Activated CD4-positive, alpha-beta T cell treated with anti-CD3 and anti-CD28 coated beads for 36 hours (primary cell): ENCODE measurements at places on chromosomes 13 and 19.
A peak's percentile ranks its signal among the peaks of the same experiment; 100 is the strongest.

DNA sequence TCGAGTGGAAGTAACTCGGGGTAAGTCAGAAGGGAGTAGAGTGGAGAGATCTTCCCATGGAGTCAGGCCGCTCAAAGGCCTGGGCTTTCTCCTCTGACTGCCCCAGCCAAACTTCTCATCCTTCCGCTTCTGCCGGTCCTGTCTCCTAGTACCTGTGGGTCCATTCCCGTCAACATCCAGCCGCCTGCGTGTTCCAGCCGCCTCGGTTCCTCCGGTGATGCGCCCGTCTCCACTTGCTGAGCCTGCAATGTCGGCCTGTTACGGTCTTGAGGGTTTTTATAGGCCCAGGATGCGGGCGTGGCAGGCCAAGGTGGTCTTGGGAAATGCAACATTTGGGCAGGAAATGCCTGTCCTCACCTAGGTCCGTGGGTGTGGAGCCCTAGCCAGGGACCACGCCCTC, 38.3 kb downstream of the RASL11A start:
- no peak for DNase-seq

- DNase-seq: no peak
Measured at GRCh38 chr19:5054551-5055456, 85.9 kb downstream of the KDM4B start.

DNA sequence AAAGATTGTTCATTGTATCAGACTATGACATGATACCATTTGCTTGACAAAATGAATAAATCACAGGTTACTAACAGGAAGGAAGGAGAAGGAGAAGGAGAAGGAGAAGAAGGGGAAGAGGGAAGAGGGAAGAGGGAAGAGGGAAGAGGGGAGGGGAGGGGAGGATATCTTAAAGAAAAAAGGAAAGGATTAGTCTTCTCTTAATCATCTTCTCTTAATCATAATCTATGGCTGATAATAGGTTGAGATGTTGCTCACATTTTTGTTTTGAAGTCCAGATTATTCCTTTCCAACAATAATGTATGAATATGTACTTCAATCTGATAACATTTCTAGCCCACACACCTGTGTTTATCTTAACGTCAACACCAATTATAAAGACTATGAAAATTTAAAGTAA, 25.1 kb downstream of the DIAPH3 start:
- DNase-seq: no peak

GRCh38 chr19:788686-788982, 8.6 kb upstream of the PTBP1 start:
- DNase-seq: no peak

DNA sequence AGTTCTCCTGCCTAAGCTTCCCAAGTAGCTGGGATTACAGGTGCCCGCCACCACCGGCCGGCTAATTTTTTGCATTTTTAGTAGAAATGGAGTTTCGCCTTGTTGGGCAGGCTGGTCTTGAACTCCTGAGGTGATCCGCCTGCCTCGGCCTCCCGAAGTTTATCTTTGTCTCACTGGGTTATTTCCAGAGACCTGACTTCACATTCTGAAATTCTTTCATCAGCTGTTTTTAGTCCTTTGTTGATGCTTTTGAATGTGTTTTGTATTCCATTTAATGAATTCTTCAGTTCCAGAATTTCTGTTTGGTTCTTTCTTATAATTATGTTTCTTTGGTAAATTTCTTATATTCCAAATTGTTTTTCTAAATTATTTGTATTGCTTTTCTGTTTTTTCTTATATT, 55.4 kb upstream of the MLNR start:
- DNase-seq: no peak

DNA sequence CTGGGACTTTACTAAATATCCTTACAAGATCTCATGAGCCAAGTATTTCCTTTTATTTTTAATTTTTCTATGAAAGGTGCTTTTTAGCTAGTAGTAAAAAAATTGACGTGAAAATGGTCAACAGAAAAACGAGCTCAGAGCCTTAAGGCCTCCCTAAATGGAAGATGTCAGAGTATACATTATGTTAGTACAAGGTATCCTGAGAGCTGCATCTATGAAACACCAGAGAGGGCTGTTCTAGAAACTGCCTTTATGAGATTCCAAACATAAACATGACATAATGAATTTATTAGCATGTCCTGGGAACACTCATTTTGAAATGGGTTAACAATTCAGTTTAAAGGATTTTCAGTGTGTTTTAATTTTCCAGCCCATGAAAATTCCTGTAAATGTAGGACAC, 146.6 kb downstream of the PCDH9 start:
- no peak for DNase-seq

- no peak for DNase-seq
Measured at GRCh38 chr13:110018009-110018408, 231.6 kb upstream of the IRS2 start.

DNA sequence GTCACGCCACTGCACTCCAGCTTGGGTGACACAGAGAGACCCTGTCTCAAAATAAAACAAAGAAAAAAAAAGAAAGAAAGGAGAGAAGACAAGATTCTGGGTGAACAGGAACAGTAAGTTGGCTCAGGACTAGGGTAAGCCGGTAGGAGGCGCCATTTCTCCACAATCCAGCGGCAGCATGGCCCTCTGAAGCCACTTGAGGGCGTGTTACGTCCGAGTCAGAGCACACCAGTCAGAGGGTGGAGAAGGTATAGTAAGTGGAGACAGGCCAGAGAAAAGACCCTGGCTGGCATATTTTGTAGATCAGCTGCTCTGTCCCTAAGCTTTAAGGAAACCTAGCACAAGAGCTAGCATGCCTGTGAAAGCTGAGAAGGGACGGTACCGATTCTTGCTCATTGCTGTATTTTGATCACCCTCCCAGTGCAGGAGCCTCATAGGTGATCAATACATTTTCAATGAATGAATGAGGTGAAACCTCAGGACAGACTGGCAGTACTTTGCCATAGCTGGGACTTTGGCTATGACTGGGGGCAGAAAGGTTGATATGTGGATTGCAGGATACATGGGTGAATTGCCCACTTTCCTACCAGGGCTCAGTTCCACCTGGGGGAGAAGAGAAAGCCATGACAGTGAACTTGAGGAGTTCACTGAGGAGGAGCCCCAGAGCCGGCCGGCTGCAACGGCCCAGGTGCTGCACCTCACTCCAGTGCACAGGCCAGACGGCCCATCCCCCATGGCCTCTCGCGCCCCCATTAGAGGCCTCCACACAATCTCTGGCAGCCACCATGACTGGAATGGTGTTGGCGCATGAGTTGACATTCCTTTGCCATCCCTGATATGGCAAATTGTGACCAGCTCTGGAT, 23.5 kb downstream of the POU2F2 start:
- peak; percentile 95 for DNase-seq

GRCh38 chr13:113216254-113217048, 7.0 kb downstream of the CUL4A start:
- peak; percentile 41 for DNase-seq

DNA sequence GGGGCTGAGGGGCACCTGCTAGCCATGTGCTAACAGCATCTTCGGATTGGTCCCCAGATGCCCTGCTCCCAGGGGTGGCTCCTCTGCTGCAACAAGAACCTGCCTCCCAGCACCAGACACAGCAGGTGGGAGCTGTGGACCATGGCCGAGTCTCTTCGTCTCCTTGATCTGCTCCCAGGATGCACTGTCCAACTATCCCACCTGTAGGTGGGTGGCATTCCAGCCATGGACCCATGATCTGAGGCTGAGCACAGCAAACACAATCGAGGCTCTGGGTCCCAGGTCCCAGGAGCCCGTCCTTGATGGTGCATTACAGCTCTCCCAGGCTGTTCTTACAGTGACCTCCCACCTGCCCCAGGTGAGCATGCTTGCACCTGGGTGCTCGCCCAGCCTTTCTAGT, 1.6 kb downstream of the ZNF837 start:
- DNase-seq: no peak

- DNase-seq: no peak
Measured at GRCh38 chr13:39450176-39450575, 152.8 kb downstream of the LHFPL6 start.

- peak; percentile 70 for DNase-seq
Measured at GRCh38 chr19:47305309-47305751, 4.3 kb upstream of the C5AR1 start.

DNA sequence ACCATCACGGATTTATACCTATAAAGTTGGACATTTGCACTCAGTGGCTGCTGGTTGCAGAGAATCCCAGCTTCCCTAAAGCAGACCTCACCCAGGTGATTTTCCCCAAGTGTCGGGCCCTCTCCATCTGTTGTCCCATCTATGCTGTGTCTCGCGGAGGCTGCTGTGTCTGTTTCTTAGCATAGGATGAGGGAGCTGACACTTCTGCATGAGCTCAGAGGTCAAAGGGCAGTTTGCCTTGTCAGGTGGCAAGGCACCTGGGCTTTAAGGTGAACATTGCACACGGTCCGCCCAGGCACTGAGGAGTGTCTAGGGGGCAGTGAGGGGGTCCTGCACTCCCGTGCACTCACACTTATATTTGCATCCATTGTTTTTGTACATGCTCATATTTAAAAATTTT, 151.6 kb downstream of the ZIC5 start:
- DNase-seq: no peak

DNA sequence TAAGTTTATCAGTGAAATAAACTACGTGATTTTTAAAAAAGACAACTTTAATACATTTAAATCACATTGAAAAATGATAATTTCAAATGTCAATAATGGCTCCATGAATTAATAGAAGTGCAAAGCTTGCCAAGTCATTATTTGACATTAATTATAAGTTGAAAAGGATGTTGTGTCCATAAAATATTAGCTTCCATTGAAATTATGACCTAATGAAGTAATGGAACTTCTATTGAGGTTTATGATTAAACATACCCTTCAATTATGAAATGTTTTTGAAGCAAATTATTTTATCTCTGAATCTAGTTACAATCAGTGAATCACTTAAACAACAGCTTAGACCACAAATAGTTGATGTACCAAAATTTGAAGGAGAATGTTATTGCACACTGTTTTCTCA, 144.2 kb downstream of the SLITRK6 start:
- DNase-seq: no peak

DNA sequence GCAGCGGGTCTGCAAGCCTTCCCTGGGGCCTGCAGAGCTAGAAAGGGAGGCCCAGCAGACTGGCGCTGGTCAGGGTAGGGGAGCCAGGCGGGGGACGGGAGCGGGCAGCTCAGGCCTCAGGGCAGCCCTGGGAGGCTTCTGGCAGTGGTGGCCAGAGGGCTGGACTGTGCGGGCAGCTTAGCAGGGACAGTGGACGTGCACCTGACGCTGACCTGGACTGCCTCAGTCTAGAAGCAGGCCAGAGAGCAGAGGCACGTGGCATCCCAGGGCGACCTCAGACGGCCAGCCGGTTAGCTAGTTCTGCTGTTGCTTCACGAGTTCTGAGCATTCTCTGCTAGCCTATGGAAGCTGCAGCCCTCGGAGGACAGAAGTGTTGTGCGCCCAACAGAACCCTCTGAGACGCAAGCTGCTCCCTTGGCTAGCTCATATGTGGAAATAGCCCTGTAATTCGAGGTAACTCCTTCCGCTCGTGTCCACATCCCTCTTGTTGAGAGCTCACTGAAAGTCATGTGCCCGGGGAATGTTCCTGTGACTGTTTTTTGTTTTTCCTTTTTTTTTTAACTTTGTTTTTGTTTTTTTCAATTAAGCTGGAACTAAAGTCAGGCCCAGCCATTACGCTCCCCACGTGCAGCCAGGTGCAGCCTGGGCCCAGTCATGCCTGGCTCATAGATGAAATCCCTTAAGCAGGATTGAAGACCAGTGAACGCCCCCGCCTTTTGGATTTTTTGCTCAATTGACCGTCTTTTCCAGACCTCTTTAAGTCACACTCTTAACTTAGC, 1.9 kb upstream of the FAM174C start:
- no peak for DNase-seq

GRCh38 chr13:51364404-51365008, 25.0 kb downstream of the SERPINE3 start:
- no peak for DNase-seq

GRCh38 chr13:26050568-26051230, 1.1 kb downstream of the SHISA2 start:
- peak; percentile 32 for DNase-seq

DNA sequence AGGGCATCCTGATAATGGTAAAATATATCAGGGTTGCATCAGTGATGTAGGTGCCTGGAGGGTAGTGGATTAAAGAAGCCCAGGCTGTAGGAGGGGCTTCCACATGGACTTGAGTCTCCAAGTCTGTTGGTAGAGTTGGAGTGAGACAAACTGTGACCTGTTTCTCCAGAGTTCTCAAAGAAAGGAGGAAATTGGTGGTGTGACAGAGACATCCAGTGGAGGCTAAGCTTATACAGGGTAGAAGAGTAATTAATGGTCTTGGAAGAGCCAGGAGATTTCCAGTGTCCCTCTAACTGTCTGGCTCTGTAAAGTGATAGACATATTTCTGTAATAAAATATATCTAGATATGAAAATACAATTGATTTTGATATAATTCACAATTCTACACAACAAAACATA, 61.1 kb downstream of the GPC5 start:
- DNase-seq: no peak

DNA sequence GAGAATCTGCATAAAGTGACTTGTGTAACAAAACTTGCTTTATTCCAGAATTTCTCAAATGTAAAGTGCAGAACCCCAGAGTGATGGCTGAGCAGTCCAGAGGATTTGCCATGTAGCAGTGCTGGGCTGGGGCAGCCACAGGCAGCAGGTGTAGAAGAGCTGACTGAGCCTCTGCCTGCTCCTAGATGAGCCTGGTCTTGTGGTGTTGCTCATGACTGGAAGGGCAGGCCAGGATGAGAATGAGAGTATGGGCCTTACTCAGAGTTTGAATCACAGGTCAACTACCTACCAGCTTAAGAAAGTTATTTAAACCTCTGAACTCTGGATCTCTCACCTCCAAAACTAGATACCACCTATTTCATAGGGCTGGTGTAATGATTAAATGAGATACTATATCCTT, 2.9 kb upstream of the C13orf42 start:
- DNase-seq: no peak

DNA sequence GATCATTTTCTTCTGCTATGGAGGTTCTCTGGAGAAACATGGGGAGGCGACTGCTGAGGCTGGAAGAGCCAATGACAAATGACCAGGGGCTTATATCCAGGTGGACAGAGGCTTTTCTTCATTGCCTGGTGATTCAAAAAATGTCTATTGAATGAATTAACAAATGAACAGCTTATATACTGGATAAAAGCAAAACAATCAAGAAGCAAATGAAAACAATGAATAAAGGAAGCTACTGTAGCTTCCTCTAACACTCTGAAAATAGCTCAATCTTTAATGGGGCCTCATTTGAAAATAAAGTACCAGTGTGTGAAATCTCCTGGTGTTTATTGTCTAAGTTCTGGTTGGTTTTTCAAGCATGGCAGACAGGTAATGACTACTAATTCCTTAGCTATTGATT, 167.5 kb upstream of the TMTC4 start:
- DNase-seq: no peak

DNA sequence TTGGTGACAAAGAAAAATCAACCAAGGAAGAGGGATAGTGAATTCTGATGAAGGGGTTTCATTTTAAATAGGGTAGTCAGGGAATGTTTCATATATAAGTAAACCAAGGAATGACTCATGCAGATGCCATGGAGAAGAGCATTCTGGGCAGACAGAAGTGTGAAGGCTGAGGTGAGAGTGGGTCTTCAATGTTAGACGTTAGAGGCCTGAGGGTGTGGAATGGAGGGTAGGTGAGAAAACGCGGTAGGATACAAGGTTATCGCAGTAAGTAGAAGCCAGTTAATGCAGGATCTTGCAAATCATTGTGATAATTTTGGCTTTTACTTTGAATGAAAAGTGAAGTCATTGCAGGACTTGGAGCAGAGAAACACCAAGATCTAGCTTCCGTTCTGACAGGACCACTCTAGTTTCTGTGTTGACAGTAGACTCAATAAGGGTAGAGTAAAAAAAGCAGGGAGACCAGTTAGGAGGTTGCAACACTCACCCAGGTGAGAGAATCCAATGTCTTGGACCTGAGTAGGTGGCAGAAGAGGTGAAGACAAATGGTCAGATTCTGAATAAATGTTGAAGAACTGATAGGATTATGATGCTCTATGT, 225.2 kb upstream of the TMTC4 start:
- no peak for DNase-seq
